Activated naive CD8-positive, alpha-beta T cell treated with anti-CD3 and anti-CD28 coated beads, Interleukin-2, amount 50 U/mL, for 24 hours (primary cell): ENCODE measurements at places on chromosomes 6 and 20.
A peak's percentile ranks its signal among the peaks of the same experiment; 100 is the strongest.

DNA sequence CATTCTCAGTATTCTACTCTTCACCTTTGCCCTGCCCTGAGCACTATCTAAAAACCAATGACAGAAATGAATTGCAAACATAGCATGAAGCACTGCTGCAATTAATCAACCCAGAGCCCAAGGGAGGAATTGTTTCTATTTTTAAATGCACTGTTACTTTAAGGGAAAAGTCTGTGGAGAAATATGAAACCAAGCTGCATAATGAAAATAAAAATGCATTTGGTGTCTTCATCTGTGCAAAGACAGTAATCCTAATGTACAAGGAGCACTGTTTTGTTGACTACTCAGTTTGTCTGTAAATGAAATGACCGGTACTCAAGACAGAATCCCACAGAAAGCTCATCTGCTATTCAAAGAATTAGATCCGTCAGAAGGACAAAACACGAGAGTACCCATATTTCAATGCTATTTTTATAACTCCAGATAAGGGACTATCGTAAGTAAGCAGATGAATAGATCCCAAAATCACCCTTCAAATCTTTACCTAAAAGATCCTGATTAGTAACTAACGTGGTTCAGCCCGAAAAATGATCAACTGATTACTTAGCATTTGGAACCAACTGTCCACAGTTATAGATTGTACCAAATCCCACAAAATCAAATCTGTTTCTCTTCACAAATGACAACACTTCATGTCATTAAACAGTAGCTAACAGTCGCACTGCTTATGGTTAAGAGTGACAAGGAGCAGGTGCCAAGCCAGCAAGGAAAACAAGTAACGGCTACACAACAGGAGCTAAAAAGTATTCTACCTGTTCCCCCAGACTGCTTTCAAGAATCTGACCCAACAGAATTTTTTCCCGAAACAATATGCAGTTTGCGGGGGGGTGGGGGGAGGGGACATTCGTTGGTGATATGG lies 2.4 kb downstream of the KIF13A start:
- no peak for DNase-seq

DNA sequence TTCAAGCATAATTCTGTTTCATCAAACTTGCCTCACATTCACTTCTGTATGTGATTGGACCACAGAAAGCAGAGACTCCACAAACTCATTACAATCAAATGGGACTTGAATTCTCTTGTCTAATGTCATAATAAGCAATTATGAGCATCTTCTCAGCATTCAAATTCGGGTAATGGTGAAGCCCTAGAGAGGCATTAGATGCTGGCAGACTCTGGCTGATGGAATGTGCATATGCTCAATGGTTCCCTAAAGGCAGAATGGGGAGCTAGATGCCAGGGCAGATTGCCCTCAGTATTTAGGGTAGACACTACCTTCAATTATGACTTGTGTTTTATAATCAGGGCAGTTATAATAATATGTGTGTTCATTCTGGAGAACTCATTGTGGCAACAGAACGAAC lies 127.9 kb downstream of the HDGFL1 start:
- no peak for DNase-seq

- DNase-seq: no peak
These were observed 7.8 kb upstream of the PACSIN1 start for GRCh38 chr6:34457742-34458735.

- DNase-seq: no peak
These were observed 3.3 kb upstream of the ZNF337 start for GRCh38 chr20:25699914-25700313.

GRCh38 chr6:168368066-168368820 lies 48.7 kb upstream of the DACT2 start:
- no peak for DNase-seq

GRCh38 chr6:127341471-127342202 lies 1.8 kb downstream of the ECHDC1 start:
- DNase-seq: no peak

GRCh38 chr6:13445005-13445743 lies 42.2 kb downstream of the GFOD1 start:
- DNase-seq: no peak

DNA sequence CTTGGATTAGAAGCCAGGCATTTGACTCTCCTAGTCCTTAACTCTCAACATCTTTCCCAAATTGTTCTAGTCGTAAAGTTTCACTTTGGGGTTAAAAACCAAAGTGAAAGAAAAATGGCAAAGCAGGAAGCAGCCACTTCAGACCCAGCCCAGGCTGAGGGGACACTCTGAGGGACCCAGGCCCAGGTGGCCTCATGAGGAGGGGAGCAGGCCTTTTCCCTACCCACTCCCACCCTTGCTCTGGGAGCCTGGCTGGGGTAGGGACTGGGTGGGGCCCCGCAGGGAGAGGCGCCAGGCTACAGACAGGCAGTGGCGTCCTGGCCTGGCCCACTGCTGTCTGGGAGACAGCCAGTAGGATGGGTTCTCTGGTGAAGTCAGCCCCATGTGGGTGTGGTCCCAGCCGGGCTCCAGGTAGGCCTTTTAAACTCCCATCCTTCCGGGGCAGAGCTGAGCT lies 68.7 kb upstream of the MYL9 start:
- no peak for DNase-seq

DNA sequence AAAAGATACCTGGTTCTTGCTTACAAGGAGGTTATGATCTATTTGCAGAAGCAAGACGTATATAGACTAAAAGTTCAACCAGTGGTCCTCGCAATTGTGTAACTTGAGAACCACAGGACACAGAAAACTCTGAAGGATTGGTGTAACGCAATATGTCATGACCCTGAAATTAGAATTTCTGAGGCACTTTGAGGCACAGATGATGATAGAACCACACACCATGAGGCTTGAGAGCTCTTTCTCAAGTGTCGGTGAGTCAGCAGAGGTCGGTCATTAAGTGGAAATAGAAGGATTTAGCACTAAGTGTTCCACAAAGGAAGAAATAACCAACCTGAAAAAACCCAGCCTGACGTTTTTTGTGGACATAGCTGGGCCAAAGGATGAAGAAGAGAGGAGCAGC lies 15.3 kb upstream of the CCN2 start:
- no peak for DNase-seq

- DNase-seq: no peak
These were observed 903.9 kb upstream of the MAP3K7 start for GRCh38 chr6:91490671-91491301.

DNA sequence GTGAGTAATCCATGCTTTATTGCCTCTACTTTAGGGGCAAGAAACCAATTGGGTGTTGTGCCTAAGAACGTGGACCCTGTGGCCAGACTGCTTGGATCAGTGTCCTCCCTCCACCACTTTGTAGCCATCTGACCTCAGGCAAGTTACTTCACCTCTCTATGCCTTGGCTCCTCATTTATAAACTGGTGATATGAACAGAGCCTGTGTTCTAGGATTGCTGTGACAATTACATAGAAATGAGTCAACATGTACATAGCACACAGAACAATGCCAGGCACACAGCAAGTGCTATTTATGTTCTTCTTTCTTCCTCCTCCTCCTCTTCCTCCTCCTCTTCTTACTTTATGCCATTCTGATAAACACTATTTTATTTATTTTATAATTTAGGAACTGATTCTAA lies 339.4 kb downstream of the CD83 start:
- no peak for DNase-seq

- peak; percentile 58 for DNase-seq
These were observed at the start of gene MAFB for GRCh38 chr20:40689100-40689942. Gene MAFB (minus strand): TSS chr20:40689236. CDS start chr20:40688850, 386 bp downstream.

GRCh38 chr6:153023977-153024708 lies 21.6 kb upstream of the MTRF1L start:
- DNase-seq: peak; percentile 14

DNA sequence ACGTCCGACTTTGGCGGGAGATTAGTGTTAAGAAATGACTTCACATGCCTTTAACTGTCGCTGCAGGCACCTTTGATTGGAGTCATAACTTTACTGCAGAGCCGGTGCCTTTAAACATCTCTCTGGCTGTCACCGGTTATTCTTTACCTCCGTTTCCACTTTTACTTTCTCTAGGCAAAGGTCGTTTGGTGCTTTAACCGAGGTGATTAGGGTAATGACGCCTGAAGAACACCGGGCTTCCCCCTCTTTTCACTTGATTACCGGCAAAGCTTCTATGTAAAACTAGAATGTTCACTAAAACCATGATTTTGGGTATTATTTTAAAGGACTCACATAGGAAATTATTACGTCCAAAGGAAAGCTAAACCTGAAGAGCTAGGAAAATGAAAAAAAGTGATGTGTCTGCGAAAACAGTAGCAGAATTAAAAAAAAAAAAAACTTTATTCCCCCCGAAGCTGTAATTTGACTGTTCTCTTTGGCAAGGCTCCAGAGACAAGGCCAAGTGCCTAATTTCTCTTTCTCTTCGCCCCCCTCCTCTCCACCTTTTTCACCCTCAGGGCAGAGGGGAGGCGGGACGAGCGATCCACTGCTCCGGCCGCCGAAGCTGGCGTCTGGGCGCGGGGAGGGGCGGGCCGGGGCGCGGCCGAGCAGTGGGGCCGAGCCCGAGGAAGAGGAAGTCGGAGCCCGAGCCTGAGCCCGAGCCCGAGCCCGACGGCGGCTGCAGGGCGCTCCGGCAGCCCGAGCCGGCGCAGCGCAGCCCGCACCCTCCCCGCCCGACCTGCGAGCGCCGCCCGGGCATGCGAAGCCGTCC lies at the start of gene PLEKHG1:
TSS of gene PLEKHG1 (plus strand) at position 687 of the 811 bp plus-strand sequence. CDS start 133,797 bp downstream, outside the sequence.
- peak; percentile 65 for DNase-seq
